IPS DF 19.7 (cell line): ENCODE measurements at places on chromosomes 1 and 21.
A peak's percentile ranks its signal among the peaks of the same experiment; 100 is the strongest.

GRCh38 chr1:107704911-107705310 is 260.1 kb downstream of the VAV3 start:
- DNase-seq = no peak

DNA sequence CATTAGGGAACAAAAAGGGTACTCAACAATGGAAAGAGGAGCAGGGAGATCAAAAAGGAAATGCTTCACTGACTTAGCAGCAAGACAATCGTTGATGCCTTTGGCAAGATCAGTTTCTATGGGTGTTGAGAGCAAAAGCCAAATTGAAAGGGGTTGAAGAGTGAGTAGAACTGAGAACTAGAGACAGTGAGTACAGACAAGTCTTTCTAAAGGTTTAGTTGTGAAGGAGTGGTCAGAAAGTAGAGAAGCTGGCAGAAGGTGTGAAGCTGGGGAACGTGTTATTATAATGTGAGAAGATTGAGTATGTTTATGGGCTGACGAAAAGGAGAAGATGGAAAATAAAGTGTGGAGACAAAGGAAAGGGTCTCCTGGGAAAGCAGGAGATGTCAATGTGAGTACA is 221.2 kb upstream of the USP25 start:
- DNase-seq = no peak

DNA sequence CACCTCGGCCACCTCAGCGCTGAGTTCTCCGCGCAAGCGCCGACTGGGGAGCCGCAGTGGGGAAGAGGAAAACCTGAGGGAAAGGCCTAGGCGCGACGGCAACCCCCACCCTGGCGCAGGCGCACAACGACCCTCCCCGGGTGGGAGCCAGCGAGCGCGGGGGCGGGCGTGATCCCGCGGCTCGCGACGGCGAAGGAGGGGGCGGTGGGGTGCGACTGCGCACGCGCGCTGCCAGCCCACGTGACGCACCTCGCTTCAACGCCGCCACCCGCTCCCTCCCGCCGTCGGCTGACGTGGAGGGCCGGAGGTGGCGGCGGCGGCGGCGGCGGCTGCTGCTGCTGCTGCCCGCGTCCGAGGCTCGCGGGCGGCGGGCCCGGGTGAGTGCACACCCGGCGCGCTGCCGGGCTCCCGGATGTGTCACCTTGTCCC is at the start of the genes PIGP and TTC3:
PIGP (minus strand) TSS at position 84 of the 429 bp plus-strand sequence. CDS start 556 bp downstream, outside the sequence.
TTC3 (plus strand) TSS at position 267 of the 429 bp plus-strand sequence. CDS start 14,004 bp downstream, outside the sequence.
- DNase-seq = no peak

DNA sequence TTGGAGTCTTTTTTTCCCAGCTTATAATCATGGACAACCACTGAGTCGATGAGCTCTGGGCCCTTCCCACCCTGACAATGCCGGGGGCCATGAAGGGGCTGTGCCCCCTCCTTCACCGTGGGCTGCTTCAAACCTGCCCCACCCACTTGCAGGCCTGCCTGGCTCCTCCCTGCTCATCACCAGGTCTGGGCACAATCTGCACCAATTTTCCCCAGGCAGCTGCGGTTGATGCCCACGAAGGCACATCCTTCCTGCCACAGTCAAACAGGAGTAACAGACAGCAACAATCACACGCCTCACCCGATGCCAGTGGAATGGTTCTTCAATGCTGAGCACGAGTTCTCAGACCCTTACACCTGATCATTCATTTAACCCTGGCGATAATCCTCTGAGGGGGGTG is 18.9 kb downstream of the PGLYRP3 start:
- DNase-seq = no peak

GRCh38 chr1:219792337-219793021 is 135.9 kb downstream of the SLC30A10 start:
- DNase-seq = no peak

DNA sequence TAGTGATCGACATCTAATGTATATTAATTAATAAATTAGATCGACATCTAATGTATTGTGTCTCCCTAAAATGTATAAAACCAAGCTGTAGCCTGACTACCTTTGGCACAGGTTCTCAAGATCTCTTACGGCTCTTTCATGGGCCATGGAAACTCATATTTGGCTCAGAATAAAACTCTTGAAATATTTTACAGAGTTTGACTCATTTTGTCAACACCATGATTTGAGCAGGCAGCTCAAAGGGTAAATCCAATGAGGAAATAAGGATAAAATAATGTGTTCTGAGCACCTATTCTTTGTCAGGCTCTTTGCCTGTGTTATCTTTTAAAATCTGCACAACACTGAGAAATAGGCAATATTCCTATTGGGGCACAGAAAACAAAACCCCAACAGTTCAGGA is 223.4 kb upstream of the DUSP10 start:
- no peak for DNase-seq

DNA sequence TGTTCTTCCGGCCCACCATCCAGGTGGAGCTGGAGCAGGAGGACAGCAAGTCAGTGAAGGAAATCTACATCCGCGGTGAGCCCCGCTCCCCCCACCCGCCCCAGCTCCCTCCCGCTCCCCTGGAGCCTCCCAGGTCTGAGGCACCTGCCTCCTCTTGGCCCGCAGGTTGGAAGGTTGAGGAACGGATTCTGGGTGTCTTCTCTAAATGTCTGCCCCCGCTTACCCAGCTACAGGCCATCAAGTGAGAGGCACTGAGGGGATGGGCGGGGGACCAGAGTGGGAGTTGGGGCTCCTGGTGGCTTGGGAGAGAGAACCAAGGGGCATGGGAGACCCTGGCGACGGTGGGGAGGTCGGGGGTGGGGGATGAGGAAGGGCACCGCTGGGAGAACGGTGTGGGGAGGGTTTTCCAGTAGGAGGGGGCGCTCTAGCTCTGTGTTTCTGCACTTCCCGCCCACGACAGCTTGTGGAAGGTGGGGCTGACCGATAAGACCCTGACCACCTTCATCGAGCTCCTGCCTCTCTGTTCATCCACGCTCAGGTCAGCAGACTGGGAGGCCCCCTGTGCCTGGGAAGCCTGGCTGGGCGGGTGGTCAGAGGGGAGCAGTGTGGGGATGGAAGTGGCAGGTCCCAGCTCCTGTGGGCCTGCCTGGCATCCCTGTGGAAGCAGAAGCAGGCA is 4.2 kb downstream of the LRRC71 start:
- DNase-seq = no peak

- DNase-seq = no peak
These were observed 3934.3 kb downstream of the SRGAP2C start for GRCh38 chr1:125119024-125119441.

GRCh38 chr1:48062353-48062752 is 65.2 kb upstream of the TRABD2B start:
- no peak for DNase-seq

DNA sequence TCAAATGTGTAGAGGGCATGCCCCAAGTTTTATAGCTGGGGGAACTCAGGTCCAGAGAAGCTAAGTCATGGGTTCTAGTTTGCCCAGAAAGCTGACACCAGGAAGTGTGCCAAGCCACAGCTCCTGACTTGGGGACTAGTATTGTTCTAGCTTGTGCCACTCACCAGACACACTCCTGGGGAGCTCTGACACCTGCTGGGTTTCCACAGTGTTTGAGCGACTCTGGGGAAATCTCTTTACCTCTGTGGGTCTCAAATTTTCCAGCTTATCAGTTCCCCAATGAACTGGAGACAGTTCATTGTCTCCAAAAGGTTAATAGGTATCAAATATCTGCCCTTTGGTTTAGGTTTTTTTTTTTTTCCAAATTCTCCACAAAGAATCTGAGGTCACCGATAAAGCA is 4.2 kb downstream of the KISS1 start:
- no peak for DNase-seq

DNA sequence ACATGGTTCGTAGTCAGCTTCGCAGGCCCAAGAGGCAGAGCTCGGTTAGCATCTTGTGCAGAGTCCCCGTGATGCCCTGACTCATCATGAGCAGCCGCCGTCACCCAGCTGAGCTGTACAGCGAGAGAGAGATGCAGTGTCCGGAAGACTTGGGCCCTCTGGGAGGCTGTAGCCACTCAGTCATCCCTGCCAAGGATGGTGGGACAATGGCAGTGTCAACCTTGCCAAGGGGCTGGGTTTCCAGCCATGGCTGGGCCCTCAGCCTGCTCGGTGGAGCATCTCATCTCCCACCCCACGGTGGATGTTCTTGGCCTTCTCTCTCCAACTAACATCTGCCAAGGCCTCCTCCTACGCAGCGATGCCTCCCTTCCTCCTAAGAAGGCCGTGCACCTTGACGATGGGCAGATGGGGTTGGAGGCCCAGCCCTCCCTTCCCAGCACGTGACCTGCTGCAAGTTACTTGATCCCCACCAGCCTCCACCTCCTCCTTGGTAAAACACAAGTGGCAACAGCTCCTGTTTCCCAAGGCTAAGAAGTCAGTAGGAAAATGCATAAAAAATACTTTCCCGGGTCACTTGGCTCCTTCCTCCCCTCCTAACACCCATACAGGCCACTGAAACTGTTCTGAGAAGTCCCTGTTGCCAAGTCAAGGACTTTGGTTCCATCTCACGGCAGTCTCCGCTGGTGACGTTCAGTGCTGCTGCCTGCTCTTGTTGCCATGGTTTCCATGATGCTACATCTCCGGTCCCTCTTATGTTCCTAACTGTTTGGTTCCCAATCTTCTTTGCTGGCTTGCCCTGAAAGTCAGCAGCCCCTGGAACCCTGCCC is 384.7 kb upstream of the VAMP3 start:
- DNase-seq = no peak

GRCh38 chr1:65309304-65310077 is at the start of gene DNAJC6:
Gene DNAJC6, plus strand, starts transcription at chr1:65309543. Its CDS starts 203 bp downstream, at chr1:65309746.
- DNase-seq = peak; percentile 59

- no peak for DNase-seq
These were observed 12.0 kb downstream of the NCMAP start for GRCh38 chr1:24567792-24568388.

DNA sequence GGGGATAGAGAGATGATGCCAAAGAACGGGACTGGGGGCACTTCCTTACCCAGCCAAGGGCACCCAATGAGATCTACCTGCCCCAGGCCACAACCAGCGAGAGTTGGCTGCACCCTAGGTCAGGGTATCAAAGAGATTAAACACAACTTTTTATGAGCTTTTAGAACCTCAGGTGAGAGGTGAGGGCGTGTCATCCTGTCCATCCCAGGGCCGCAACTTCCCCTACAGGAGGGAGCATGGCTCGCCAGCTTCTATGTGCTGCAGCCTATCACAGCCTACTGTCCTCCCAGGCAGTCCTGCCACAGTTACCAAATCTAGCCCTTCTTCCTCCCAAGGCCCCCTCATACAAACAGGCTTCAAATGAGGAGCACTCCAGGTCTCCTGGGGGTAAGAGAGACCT is 12.9 kb downstream of the TMEM9 start:
- DNase-seq = no peak

DNA sequence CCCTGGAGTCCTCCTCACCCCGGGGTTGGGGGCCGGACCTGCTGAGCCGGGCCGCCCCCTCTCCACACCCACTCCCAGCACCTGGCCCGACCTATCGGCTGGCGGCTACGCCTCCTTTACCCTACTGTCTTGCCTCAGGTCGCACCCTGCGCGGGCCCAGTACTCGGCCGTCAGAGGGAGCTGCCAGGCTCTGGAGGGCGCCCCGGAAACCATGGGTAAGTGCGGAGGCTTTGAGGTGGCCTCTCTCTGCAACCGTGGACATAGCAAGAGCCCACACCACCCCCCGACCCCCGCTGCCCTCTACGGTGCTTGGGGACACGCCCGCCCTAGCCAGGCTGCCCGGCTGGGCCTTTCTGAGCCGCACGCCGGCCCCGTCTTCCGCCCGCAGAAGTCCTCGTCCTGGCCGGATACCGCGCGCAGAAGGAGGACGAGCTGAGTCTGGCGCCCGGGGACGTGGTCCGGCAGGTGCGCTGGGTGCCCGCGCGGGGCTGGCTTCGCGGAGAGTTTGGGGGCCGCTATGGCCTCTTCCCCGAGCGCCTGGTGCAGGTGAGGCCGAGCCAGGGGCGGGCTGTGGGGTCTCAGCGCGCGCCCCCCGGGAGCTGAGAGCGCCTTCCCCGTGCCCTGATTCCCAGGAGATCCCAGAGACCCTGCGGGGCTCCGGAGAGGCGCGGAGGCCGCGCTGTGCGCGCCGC is at the start of gene SH3D21:
SH3D21 (plus strand) TSS at position 159 of the 692 bp plus-strand sequence; CDS start at position 212, 53 bp downstream.
- DNase-seq = no peak

DNA sequence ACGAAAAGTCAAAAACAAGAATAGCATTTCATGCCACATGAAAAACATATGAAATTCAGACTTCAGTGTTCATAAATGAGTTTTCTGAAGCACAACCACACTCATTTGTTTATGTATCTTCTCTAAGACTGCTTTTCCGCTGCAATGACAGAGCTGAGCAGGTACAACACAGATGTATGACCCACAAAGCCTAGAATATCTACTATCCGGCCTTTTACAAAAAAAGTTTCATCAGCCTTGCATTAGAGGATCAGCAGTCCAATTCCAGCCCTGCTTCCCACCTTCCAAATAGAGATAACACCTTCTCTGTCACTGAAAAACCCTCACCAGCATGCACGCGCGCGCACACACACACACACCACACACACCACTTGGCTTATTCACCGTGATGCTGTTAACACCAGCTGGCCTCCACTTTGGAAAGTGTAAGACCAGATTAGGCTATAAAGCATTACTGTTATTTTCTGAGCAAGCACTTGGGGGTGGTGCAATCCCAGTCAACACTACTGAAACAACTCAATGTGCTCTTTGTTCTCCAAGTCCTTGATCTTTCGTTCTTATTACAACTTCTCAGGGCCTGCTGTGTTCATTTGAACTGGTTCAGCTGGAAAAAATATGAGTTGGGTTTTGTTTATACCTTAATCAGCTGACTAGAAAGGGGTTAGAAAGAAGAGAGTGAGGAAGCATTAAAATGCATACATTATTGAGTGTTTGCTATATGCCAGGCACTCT is 90.0 kb downstream of the GLUL start:
- no peak for DNase-seq

- DNase-seq = no peak
These were observed 24.0 kb downstream of the TFF3 start for GRCh38 chr21:42291003-42291750.

- DNase-seq = no peak
These were observed 45.2 kb upstream of the CD101 start for GRCh38 chr1:116956378-116956777.

GRCh38 chr1:145999321-146000024 is 3.1 kb upstream of the TXNIP start:
- no peak for DNase-seq

GRCh38 chr1:172376431-172376830 is 44.1 kb upstream of the C1orf105 start:
- DNase-seq = no peak

- DNase-seq = no peak
These were observed 14.3 kb downstream of the DAP3 start for GRCh38 chr1:155703216-155703615.

GRCh38 chr1:94105957-94106529 is 14.9 kb downstream of the ABCA4 start:
- no peak for DNase-seq

- DNase-seq = no peak
These were observed 52.2 kb upstream of the ARTN start for GRCh38 chr1:43881415-43881814.

DNA sequence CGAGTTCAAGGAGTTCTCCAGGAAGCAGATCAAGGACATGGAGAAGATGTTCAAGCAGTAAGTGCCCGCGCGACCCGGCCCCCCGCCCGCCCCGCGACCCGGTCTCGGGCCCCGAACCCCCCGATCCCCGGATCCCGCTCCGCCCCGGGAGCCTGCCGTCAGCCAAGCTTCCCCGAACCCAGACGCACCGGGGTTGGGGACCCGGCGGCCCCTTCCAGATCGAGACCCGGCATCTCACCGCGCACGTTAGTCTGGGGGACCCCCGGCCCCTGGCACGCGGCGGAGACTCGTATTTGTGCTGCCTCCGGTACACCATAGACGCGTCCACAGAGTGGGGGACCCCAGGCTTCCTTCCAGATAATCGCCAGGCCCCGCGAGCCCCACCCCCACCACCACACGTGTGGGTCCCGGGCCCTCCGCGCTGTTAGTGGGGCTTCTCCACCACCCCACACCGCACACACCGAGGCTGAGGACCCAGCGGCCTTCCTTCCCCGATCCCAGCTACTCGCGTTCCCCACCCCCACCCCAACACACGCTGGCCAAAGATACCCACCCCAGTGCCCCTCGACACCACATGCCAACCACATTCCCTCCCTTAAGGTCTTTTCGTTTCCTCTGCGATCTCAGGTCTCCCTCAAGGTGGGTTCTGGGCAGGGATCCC is 665 bp downstream of the EFHD2 start:
- no peak for DNase-seq
